ENCODE measurements at places on chromosomes 3 and 15.

- no peak for DNase-seq
Observed at GRCh38 chr3:187101184-187102072, 37.9 kb downstream of the RPL39L start.

DNA sequence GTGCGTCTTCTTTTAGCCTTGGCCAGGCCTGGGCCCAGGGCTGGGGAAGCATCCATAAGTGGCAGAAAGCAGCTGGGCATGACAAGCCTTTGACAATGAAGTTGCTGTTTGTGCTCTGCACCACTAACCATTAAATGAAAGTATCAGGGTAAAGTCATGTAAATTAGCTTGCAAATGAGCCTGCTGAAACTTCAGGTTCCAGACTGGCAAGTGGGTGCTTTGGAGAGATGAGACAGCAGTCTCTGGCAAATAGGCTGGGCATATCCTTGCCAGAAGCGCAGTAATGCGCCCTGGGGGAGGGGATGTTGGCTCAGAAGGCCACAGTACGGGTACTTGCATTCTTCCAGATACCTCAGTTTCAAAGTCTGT lies 40.7 kb downstream of the RAB6B start:
- no peak for DNase-seq

DNA sequence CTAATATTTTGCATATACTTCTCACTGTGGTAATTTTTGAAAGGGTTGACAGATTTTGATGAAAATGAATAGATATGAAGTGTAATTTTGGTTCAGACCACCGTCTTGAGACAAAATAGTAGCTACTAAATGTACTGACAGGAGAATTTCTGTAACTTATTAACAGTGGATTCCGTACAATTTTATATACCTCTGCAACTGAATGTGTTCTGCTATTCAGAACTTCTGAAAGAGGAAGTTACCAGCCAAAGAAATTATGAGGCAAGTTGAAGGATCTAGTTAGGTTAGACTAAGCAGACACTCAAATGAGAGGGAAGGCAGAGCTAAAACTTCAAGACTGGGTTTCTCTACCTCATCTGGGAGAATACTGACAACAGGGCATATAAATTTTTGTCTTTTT lies 29.4 kb downstream of the GAP43 start:
- no peak for DNase-seq

- peak; percentile 41 for DNase-seq
Observed at GRCh38 chr3:189340680-189341460, 169.1 kb downstream of the TPRG1 start.

DNA sequence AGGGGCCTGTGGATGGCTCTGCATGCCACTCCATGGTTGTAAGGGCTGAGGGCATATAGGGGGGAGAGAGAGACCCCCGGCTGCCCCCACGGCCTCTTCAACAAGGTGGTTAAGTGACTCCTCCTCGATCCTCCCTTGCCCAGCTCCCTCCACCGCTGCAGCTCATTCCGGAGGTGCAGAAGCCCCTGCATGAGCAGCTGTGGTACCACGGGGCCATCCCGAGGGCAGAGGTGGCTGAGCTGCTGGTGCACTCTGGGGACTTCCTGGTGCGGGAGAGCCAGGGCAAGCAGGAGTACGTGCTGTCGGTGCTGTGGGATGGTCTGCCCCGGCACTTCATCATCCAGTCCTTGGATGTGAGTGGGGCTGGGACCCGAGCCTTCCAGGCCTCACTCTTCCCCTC lies 6.5 kb downstream of the FES start:
- no peak for DNase-seq

DNA sequence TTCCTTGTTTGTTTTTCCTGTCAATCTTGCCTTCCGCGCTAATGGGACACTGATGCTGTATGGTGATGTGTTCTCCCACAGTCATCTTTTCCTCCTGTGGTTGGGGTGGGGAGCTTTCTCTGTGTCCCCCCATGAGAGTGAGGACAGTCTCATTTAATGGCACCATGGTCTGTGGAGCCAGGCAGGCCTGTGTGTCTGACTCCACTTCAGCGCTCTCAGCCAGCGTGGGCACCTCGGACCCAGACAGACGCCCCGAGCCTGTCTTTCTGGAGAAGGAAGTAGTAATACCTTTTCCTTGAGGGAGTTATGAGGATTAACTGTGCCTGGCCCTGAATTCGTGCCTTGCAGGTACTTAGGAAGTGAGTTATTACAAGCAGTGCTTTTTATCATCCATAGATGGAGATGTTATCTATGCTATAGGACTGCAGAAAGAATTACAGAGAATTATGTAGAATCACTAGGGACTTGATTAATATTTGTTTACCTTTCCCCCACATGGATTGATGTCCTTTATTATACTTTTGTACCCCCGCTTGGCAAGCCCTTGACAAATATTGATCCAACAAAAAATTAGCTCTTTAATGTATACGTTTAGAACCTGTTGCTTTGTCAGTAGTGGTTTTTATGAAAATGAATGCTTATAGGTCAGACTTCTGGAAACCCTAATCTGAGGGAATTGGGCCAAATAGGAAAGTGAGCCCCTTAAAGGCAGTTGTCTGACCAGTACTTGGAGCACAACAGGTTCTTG lies 152.4 kb downstream of the PGPEP1L start:
- no peak for DNase-seq

DNA sequence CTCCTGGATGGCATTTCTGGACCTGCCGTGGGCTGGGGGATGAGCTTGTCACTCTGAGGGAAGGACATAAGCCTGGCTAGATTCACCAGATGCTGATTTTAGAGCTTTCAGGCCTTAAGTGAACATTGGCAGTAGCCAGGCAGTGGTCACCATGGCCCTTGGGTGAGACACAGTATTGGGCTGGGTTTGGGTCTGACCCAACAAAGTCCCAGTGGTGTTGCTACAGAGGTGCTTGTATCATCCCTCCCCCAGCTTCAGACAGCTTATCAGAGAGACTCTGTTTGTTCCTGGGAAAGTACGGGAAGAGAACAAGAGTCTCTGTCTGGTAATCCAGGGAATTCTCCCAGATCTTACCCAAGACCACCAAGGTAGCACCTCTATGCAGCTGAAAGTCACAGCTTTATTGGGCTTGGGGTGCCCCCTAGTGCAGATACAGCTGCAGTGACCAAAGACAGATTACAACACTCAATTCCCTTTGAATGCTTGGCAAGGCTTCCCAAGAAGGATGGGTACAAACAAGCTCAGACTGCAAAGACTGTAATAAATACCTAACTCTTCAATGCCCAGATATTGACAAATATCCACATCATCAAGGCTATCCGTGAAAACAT lies 9.8 kb upstream of the RUVBL1 start:
- DNase-seq = no peak

GRCh38 chr15:49888323-49888693 lies 230.7 kb downstream of the ATP8B4 start:
- DNase-seq = no peak

DNA sequence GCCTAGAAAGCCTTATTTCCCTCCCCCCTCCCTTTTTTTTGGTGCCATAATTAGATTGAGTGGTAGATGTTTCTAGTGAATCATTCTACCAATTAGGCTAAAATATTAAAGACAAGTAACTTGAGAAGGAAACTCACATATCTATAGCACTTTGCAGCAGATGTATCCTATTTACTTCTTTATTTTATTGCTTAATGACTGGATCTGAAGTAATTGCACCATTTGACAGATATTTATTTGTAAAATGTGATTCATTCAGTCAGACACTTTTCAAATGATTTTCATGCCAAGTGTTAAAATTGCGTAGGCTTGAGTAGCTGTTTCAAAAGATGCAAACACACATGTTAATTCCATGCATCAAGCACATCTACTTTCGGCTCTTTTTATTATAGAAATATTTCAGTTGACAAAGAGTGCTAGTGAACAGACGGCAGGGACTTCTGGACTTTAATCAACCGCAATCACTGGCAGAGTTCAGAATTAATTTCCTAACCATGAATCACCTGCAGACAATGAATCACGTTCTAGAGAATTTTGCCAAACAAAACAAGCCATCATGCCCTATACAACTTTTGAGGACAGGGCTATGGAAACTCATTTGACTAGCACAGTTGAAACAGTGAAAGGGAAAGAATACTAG lies 636.8 kb downstream of the MECOM start:
- no peak for DNase-seq

GRCh38 chr15:66629817-66630576 lies 64.2 kb upstream of the LCTL start:
- no peak for DNase-seq

DNA sequence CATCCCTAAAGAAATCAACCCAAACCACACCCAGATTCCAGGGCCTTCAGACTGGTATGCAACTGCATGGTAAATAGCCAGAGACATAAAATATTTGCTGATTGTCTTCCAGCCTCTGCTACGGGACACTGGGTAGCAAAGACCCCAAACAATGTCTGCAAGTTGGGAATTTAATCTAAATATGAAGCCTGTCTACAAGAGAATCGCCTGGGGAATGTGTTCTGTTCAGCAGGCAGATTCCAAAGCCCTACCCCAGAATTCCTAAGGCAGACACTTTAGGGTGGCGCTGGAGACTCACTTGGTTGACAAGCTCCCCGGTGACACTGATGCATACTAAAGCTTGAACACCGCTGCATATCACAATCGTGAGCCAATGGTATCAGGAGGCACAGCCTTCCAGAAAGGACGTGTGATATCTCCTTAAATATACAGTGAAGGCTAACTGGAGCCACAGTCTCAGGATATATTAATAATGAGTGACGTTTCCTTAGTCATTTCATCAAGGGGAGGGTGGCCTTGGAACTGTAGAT lies 684.1 kb downstream of the NTRK3 start:
- no peak for DNase-seq

DNA sequence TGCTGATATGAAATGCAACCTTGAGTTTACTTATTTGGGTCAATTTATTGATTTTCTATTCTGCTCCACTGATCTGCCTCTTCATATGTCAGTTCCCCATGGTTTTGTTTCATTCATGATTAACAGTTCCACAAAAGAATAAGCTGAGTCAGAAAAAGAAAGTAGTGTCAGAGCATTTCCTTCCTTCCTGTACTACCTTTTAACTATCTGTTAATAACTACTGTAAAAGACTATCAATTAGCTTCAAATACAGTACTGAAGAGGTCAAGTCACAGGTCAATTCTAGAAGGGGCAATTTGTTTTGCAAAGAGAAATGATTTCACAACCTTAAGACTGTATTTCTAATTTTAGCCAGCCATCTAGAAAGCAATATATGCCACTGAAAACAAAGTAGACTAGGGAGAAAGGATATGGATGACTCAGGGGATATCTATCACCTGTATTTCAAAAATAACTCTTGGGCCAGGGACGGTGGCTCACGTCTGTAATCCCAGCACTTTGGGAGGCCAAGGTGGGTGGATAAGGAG lies 129.5 kb downstream of the TFDP2 start:
- no peak for DNase-seq

Data from Caco-2 (cell line).